Renal cortical epithelial cell (primary cell): ENCODE measurements at places on chromosomes 2 and 18.

DNA sequence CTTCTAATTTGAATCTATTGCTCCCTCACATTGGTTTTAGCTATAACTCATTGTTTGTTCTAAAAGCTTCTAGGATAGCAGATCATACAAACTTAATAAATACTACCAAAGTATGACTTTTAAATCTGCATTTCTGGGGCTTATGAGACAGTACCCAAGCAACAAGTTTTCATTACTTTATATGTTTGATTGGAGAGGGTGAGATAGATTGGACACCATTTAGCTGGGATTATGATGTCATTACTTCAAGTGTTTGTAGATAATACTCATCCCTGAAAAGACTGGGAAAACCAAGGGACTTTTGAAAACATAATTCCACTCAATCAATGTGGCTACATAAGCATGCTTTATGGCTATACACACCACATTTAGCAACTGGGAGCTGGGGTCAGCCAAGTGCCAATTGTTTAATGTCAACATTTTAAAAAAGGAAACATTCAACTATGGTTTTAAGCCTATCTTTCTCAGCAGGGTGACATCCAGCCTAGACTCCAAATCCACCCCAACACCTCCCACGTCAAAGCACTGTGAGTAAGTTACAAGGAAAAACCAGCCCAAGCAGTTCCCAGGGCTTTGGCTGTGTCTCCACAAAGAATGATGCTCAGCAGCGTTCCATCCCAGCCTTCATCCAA lies 119.9 kb downstream of the ETAA1 start:
- DNase-seq = no peak

DNA sequence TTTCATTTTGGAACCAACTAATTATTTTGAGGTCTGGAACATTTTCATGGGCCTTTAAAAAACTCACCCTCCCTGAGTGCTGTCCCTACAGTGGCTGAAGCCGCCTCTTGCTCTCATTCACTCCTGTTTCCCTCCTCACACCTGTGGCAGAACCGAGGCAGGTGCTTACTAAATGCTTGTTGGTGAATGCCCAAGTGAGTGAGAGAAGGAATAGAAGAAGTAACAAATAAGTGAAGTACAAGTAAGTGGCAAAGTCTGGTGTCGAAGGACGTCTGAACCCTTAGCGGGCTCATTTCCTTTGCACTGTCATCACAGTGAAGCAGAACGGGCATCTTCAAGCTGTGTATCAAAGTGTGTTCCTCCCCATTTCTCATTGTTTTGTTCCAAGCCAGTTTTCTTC lies 135.2 kb downstream of the RHBDD1 start:
- DNase-seq = no peak

- no peak for DNase-seq
These were observed 10.8 kb upstream of the ALLC start for GRCh38 chr2:3647246-3647645.

DNA sequence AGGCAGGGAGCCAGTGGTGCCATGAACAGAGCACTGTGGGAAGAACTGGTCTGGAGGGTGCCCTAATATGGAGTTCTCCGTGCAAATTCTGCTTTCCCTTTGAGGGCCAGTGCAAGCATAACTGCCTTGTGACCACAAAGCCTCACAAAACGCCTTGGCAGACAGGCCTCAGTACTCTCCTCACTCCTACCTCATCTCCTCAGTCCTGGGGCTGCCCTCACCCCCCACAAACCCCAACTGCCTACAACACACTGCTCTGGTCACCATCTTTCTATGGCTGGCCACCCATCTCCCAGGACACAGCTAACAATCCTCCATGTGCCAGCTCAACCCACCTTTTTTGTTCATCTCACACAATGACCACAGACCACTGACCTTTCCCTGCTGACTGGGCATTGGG lies 8.9 kb downstream of the COX5B start:
- DNase-seq = no peak

GRCh38 chr2:135667045-135667444 lies 74.6 kb upstream of the UBXN4 start:
- DNase-seq = no peak

DNA sequence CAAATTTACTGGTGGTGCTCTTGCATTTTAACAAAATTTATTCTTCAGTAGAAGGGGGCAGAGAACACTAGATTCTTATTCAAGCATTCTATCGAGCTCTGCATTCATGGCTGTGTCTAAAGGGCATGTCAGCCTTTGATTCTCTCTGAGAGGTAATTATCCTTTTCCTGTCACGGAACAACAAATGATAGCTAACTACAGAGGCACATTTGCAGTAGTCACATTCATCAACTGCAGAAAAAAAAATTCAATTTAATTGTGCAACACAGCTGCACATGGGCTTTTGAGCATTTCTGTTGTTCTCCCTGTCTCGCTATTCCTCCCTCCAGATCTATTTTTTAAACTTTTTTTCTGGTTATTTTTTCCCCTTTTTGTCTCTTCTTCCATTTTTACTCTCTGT lies 13.0 kb upstream of the DLX1 start:
- DNase-seq = no peak

DNA sequence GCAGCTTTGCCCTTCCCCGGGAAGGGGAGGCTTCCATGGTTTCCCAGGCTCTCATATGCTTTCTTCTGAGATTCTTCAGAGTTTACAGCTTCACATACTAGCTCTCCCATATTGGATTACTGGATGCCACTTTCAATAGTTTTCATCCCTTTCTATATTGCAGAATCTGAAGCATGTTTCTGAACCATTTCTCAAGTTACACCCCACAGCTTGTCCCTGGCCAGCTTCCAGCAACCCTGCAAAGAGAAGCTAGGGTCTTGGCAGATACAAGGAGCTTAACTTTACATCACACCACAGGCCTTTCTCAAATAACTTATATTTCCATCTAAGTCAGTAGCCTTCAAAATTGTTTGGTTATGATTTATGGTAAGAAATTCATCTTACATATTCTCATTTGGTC lies 39.6 kb downstream of the LHCGR start:
- no peak for DNase-seq

- no peak for DNase-seq
These were observed 12.6 kb upstream of the CHN1 start for GRCh38 chr2:175017618-175018414.

DNA sequence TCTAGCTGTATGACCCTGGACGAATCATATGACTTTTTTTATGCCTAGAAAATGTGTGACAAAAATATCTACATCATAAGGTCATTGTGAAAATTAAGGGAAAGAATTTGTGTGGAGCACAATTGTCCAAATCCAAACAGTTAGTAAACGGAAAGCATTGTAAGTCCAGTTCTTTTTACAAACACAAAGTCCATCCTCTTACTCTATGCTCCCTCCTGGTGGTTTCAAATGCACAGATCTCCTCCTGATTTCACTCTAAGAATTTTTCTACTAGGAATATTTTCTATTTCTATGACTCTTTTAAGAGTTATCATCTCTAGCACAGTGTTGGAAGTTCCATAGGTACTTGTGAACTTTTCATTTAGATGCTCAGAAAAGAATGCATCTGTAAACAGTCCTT lies 125.2 kb upstream of the ARL5A start:
- no peak for DNase-seq

GRCh38 chr2:32865399-32866068 lies 81.2 kb upstream of the LTBP1 start:
- DNase-seq = peak; percentile 74

DNA sequence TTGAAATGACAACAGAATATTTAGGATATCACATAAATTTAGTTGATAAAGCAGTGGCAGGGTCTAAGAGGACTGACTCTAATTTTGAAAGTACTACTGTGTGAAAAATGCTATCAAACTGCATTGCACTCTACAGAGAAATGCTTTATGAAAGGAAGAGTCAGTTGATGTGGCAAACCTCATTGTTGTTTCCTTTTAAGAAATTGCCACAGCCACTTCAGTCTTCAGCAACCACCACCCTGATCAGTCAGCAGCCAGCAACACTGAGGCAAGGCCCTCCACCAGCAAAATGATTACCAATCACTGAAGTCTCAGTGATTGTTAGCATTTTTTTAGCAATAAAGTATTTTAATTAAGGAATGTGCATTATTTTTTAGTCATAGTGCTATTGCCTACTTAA lies 488.7 kb upstream of the SLC39A10 start:
- no peak for DNase-seq

- no peak for DNase-seq
These were observed 198.7 kb downstream of the ANAPC1 start for GRCh38 chr2:111685342-111685741.

- DNase-seq = no peak
These were observed 109.6 kb downstream of the APOB start for GRCh38 chr2:20934236-20934635.

GRCh38 chr2:135151615-135152014 lies 99.5 kb downstream of the RAB3GAP1 start:
- no peak for DNase-seq

- peak; percentile 19 for DNase-seq
These were observed 853 bp downstream of the GNAL start for GRCh38 chr18:11689669-11690565.

DNA sequence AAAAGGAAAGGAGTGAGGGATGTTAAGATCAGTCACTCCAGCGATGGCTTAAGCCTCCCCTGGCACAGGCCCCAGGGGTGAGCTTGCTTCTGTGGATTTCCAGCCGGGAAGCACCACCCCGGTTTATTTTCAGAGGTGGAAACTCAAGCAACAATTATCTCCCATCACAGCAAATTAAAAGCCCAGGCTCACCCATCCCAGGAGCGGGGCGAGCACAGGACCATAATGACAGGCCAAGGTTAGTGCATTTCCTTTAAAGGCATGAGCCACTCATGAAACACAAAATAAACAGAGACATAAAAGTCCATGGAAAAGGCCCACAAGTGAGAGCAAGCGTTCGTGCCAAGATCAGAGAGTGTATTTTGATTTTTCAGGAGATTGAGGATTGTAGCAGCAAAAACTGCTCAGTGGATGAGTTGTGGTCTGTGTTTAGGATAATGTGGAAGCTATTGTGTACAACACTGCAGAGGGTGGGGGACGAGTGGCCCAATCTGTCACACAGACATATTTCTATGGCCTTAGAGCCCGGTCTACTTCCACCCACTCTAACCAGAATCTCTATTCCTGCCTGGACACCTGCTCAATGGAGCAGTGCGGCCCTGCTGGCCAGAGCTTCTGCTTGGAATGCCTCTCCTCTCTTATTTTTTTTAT lies 111.4 kb upstream of the CDC42EP3 start:
- DNase-seq = no peak
